Osteoblast (primary cell): ENCODE measurements at places on chromosomes 7 and 10. TPM values are rescaled to one million over a fixed set of nuclear protein-coding genes. Genes with fewer than 3 reads are reported as not detected.

GRCh38 chr10:124696446-124697392 is 47.5 kb downstream of the FAM53B start:
- peak; percentile 57 for DNase-seq

DNA sequence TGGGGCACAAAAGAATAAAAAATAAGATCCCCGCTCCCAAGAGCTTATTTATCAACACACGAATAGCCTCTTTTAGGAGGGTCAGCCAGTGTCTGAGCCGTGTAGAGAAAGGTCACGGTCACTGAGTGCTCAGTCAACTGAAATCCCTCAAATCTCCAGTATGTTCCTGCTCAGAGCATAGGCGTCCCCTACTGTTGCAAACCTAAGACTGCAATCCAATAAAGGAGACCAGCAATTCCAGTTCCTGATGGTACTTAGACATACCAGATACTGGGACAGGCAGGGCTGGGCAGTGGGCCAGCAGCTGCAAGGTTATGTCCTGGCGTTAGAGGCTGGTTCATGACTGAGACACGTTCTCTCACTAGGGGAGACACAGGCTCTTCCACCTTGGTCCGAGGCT is 93.6 kb downstream of the CACNB2 start:
- no peak for DNase-seq

GRCh38 chr7:99368750-99369389 is 5.7 kb upstream of the ARPC1B start:
- no peak for DNase-seq

DNA sequence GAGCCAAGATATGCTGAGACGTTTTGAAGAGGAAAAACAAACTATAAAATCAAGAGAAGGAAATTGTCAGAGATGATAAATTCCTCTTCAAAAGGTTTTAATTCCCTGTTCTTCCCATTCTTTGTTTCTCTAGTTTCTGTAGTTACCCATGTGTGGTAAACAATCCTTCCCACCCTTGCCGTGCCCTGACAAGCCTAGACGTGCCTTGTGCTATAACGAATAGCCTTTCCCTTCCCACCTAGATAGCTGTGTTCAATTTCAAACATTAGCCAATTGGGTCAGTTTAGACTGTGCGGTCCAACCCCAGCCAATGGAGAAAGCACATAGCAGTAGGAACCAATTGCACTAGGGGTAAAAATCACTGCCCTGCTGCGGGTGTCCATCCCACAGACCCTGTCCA is 138.1 kb downstream of the RALA start:
- no peak for DNase-seq

DNA sequence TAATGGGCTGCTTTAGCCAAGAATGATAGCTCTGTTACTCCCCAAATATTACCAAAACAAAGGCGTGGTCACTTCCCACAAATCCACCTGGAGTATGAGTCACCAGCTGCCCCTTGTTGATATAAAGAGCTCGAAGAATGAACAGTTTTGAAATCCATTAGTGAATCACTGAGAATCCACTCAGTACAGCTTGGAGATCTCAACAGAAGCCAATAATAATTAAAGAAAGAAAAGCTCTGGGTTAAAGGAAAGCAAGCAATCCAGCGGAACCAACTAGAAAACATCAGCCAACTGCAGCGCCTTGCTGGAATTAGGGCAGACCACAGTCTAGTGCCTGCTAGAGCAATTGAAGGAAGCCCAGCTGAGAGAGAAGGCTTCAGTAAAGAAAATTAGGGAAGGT is 576.0 kb upstream of the C7orf33 start:
- DNase-seq: no peak

- no peak for DNase-seq
These were observed 569.5 kb downstream of the SORCS3 start for GRCh38 chr10:105210546-105210945.

DNA sequence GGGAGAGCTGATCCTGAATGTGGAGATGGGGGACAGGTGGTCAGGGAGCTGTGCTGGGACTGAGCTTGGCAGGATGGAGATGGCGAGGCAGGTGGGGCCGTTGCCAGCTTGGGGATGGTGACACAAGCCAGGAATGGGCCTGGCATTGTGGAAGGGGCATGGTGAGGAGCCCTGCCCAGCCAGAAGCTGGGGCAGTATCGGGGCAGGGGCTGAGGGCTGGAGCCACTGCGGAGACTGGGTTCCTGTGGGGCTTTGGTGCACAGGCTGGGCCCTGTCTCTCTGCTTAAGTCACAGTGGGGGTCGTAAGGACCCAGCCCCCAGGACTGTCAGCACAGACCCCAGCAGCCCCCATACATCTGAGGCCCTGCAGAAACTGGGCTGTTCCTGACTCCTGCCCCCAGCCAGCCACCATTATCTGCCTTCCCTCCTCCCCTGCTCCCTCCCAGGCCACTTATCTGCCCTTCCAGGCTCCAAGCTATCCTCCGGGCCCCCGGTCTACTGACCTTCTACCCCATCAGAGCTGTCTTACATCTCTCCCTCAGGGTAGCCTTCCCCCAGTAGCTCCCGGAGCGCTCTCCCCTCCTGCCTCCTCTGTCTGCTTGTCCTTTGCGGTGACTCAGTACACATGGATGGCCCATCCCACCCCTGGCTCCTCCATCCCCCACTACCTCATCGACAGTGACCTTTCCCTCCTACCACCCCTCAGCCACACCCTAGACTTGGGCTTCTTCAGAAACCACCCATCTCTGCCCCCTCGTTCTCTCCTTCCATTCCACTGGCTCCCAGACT is 44.2 kb downstream of the PPIF start:
- peak; percentile 85 for DNase-seq

DNA sequence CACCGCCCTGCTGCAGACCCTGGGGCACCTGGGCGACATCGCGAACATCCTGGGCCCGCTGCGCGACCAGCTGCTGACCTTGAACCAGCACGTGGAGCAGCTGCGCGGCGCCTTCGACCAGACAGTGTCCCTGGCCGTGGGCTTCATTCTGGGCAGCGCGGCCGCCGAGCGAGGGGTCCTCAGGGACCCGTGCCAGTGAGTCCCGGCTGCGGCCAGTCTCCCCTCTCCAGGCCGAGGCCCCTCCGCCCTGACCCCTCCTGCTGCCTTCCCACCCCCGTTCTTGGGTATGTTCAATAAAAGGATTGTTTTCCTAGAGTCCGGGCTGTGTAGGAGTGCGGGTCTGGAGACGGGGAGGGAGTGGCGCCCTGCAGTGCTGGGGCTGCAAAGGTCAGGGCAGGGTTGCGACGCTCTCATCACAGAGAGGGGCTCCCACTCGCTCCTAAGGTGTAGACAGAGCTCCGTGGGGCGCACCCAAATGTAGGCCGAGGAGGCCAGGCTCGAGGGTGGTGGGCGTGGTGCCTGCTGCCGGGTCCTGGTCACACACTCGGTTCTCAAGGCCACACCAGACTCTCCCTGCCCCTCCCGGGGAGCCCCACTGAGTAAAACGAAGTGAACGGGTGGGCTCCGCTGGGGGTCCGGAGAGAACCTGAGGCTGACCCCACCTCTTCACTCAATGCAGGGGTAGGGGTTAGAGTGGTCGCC is 1.4 kb downstream of the UTF1 start:
- DNase-seq: no peak

- no peak for DNase-seq
These were observed 132.3 kb upstream of the PLXDC2 start for GRCh38 chr10:19683960-19684359.

DNA sequence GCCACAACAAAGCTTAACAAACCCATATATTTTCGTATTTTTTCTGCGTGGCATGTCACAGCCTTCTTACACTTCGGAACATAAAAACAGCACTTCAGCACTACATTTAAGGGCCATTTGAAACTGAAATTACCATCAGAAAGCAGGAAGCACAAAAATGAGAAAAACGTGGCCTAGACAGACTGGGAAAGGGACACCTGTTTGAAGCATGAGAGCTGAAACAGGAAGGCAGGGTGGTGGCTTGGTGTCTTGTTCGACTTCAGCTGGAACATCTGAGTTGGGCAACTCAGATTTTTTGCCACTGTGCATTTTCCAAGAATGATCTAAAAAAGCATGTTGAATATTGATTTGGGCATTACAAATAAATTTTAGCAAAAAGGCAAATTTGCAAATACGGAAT is 243.2 kb downstream of the ELMO1 start:
- DNase-seq: no peak

GRCh38 chr10:14673189-14673861 is 101.4 kb downstream of the FAM107B start:
- DNase-seq: no peak

DNA sequence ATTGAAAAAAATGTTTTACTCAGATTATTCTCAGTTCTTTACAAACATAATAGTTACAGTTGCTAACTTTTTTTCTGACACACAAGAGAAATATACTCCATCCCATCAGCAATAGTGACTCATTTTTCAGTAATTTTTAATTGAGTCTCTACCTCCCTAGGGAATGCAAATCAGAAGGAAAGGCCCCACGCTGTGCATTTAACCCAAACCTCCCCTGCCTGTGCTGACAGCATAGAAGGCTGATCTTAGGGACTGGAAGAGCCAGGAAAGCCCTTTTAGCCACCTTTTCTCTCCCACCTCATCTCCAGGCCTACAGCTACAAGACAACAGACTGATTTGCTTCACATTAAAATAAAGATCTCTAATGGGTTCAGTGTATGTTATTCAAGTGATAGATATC is 24.7 kb upstream of the PIK3CG start:
- DNase-seq: peak; percentile 90

DNA sequence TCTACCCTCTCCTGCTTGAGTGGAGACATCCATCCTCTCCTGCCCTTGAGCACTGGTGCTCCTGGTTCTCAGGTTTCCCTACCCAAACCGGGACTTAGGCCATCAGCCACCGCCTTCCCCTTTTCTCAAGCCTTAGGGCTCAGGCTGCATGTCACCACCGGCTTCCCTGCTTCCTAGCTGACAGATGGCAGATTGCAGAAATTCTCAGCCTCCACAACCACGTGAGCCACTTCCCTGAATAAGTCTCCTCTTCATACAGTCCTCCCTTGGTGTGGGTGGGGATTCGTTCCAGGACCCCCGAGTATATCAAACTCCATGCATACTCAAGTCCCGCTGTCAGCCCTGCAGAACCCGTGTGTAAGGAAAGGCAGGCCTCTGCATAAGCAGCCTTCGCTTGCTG is 203.5 kb upstream of the ZNF32 start:
- no peak for DNase-seq

DNA sequence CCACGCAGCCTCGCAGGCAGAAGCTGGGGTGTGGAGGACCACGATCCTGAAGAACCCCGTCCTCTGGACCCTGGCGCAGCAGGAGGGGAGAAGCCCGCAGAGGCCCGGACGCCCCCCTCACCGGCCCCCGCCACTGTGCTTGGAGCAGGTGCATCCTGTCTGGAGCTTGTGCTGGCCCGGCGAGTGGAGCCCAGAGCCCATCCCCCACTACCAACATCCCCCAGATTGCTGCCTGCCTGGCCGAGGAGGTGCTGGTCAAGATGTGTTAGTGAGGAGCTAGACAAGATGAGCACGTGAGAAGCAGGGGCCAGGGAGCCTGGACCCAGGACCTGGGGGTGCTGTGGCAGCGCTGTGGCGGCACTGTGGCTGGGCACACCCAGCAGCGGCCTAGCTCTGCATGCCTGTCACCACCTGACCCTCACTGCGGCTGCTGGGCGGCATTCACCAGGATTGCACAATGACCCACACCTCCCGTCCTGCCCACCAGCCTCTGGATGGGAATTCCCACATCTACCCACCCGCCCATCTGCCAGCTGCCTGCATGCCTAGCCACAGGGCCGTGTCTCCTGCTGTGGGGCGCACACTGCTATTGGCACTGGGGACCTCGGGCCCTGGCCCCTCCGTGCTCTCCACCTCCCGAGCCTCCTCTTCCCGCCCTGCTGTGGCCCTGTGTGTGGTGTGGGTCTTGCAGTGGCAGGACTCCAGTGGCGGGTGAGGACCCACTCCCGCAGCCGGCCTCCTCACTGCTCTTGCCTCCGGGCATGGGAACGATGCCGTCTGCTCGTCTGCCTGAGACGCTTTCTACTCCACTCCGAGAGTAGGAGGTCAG is 11.8 kb downstream of the GPR146 start:
- DNase-seq: peak; percentile 89

DNA sequence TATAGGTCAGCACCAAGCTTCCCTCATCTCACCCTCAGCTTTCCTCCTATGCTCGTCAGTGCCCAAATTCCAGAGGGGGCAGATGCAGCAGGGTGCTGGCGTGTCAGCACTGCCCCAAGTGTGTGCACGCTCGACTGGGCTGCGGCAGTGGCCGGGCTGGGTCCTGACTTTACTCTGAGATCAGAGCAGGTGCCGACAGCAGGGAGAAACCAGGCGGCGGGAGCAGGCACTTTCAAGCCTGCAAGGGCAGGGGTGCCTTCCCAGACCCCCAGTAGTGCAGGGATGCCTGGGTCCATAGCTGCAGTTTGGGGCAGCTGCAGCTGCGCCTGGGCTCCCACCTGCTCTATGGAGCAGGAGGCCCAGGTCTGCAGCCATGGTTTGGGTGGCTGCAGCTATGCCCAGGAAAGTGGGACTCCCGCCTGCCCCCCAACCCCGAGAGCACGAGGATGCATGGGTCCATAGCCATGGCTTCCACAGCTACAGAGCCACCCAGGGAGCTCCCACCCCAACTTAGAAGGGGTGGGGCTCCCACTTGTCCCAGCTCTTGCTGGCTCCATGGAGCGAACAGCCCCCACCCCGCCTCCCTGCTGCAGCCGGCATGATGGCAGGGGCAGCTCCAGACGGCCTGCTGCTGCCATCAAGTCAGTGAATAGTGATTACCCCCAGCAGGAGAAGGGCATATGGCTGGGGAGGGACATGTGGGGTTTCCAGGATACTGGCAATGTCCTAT is 199.2 kb upstream of the KMT2E start:
- DNase-seq: no peak

GRCh38 chr7:11576310-11576709 is 255.7 kb downstream of the THSD7A start:
- no peak for DNase-seq

GRCh38 chr10:115001506-115002381 is 63.7 kb downstream of the TRUB1 start:
- peak; percentile 70 for DNase-seq

DNA sequence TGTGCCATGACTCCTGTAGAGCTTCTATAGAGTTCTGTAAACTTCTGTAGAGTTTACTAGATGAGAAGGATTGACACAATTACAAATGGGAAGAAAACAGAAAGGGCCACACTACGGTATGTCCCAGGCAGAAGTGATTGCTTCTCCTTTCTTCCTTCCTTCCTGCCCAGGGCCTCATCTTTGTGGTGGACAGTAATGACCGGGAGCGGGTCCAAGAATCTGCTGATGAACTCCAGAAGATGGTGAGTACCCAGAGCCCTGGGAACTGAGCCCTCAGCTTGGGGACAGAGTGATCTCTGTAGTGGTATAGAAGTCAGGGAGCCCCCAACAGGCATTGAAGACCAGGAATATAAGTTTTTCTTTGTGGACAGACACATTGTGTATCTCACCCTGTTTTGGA is 1.7 kb downstream of the ARF5 start:
- peak; percentile 83 for DNase-seq

IFIT1B gene
- not detected in 2 replicates for total RNA-seq

UPK3BL2 gene
- 0.36 and 4.7 TPM in 2 replicates for total RNA-seq

CDHR1 gene
- total RNA-seq: under 0.01 TPM in 1 of 2 replicates, not detected in the other

HEPACAM2 gene
- total RNA-seq: under 0.01 TPM in 1 of 2 replicates, not detected in the other

CARD11 gene
- under 0.01 TPM in 1 of 2 replicates, not detected in the other for total RNA-seq

CTAGE6 gene
- 0.29 and 0.36 TPM in 2 replicates for total RNA-seq

TFR2 gene
- under 0.01 and 0.29 TPM in 2 replicates for total RNA-seq

SLC18A3 gene
- not detected in 2 replicates for total RNA-seq
